ENCODE measurements at places on chromosomes 16 and 17.

GRCh38 chr16:86959091-86959651 lies 358.0 kb downstream of the C16orf95 start:
- DNase-seq, result no peak

- no peak for DNase-seq
These were observed 88.0 kb downstream of the USP22 start for GRCh38 chr17:20954794-20955193.

DNA sequence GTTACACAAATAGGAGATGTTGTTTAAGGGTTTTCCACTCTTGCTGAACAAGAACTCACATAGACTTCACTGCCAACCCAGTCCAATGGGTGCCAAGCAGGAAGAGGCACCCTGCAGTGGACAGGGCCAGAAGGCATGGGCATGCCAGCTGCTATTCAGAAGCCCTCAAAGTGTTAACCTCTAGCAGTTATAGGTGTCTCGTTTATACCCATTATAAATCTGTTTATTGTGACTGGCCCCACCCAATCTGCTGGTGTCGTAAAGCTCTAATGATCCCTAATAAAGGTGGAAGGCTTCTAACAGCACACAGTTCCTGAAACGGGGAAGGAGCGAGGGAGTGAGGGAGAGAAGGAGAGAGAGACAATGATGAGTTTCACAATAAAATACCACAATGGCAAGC lies 23.9 kb downstream of the HNF1B start:
- no peak for DNase-seq

DNA sequence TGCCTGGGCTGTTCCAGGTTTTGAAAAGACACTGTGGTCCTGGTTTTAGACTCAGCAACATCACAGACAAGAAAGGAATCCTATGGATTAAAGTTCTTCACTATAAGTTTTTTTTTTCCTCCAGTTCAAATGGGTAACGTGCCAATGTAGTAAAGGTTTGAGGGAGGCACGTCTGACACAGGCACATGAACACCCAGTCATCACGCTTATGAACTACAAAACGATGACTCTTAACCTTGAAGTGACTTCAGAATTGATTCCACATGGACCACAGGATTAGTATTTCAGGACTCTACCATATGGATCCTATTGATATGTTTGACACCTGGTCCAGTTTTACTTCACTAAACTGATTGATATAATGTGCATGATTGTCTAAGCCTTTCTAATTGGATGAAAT lies 2.3 kb downstream of the PRMT7 start:
- DNase-seq, result no peak

- DNase-seq, result no peak
These were observed 11.8 kb downstream of the RFFL start for GRCh38 chr17:35051579-35052240.

- DNase-seq, result no peak
These were observed 203.6 kb downstream of the HS3ST4 start for GRCh38 chr16:25895380-25895779.

DNA sequence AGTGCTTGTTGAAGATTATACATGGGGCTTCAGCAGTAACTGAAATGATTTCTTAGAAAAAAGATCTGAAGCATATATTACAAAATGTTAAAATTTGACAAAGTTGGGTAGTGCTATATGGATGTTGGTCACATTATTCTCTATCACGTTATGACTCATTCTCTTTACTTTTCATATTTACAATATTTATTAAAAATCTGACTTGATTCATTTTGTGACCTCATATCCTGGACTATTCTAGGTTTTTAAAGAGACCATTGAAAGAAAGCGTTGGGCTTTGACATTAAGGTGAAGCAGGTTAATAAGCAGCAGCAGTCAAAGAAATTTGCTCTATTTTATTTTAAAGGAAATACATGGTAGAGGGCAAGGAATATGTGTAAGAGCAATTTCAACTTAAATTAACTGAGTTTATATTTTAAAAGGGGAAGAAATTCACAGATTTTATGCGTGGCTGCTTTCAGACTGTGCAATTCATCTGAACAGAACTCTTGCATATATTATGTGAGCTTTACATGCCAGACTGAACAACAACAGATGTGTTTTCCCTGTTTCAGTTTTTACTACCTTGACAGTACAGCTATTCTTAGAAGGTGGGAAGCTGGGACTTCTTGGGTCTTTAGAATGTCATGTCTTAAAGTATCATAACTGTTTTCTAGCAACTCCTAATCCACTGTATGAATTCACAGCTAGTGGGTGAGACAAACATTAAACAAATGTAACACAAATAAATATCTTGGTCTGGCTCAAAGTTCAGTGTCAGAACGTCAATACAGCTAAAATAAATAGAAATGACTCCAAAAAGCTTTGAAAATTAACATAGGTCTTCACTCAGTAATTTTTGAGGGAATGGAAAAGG lies 10.4 kb upstream of the FAM20A start:
- no peak for DNase-seq

DNA sequence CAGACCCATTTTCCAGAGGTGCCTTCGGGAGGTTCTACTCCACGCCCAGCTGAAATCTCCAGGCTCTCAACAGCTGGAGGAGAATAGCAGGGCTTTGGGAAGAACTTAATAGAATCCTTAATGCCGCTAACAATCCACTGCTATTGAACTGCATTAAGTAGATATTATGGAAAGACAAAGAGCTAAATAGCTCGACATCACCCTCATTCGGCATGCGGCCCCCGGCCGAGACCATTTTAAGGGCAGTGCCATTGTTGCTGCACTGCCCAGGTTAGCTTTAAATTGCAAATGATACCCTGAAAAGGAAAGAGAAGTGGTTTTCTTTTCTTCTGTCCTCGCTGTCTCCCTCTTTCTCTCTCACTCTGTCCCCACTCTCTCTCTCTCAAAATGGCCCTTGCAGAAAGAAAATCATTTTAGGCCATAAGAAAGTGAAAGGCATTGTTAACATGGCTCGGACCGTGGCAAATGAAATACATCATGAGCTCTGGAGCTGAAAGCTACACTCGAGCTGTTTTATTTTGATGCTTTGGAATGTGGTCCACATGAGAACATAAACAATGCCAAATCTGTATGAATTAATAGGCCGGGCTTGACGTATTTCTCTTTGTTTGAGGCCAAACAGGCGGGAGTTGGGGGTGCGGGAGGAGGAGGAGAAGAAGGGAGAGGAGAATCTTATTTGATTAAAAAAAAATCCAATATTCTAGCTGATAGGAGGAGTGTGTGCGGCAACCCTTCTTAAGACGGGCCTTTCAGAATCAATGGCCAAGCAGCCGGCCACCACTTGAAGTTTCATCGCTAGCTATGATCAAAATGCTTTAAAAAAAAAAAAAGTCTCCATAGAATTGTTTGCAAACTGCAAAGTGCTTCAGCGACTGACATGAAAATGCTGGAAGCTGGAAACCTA lies 298.8 kb upstream of the IRX3 start:
- no peak for DNase-seq

DNA sequence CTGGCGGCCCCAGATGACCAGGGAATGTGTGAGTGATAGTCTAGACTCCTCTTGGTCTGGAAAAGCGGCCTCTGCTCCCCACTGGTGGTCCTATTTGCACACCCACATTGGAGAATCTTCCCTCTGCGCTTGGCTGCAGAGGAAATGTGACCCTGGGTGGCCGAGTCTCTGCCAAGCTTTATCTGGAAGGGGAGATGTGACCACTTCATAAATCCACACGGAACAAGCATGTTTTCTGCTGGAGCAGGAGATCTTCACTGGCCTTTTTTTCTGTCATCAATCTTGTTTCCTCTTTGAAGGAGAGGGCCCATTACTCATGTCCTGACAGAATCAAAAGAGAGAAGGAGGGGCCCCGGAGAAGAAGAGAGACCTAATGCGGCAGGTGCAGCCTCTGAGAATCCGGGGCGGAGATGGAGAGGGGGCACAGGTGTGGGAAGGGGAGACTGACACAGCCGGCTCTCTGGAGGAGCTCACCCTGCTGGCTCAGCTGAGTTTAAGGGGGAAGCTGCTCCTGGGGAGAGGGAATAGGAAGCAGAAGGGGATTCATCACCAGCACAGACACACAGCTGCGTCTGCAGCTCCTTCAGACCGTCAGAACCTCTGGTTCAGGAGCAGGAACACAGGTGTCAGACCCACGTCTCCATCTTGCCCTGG lies 116.3 kb downstream of the SOX9 start:
- DNase-seq, result no peak

GRCh38 chr16:22023505-22023904 lies 15.6 kb downstream of the MOSMO start:
- no peak for DNase-seq

- DNase-seq, result no peak
These were observed 12.6 kb downstream of the ZBTB4 start for GRCh38 chr17:7466639-7467341.

DNA sequence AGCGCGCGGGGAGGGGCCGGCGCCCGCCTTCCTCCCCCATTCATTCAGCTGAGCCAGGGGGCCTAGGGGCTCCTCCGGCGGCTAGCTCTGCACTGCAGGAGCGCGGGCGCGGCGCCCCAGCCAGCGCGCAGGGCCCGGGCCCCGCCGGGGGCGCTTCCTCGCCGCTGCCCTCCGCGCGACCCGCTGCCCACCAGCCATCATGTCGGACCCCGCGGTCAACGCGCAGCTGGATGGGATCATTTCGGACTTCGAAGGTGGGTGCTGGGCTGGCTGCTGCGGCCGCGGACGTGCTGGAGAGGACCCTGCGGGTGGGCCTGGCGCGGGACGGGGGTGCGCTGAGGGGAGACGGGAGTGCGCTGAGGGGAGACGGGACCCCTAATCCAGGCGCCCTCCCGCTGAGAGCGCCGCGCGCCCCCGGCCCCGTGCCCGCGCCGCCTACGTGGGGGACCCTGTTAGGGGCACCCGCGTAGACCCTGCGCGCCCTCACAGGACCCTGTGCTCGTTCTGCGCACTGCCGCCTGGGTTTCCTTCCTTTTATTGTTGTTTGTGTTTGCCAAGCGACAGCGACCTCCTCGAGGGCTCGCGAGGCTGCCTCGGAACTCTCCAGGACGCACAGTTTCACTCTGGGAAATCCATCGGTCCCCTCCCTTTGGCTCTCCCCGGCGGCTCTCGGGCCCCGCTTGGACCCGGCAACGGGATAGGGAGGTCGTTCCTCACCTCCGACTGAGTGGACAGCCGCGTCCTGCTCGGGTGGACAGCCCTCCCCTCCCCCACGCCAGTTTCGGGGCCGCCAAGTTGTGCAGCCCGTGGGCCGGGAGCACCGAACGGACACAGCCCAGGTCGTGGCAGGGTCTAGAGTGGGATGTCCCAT lies 232.8 kb downstream of the SEC14L1 start:
- DNase-seq, result no peak

DNA sequence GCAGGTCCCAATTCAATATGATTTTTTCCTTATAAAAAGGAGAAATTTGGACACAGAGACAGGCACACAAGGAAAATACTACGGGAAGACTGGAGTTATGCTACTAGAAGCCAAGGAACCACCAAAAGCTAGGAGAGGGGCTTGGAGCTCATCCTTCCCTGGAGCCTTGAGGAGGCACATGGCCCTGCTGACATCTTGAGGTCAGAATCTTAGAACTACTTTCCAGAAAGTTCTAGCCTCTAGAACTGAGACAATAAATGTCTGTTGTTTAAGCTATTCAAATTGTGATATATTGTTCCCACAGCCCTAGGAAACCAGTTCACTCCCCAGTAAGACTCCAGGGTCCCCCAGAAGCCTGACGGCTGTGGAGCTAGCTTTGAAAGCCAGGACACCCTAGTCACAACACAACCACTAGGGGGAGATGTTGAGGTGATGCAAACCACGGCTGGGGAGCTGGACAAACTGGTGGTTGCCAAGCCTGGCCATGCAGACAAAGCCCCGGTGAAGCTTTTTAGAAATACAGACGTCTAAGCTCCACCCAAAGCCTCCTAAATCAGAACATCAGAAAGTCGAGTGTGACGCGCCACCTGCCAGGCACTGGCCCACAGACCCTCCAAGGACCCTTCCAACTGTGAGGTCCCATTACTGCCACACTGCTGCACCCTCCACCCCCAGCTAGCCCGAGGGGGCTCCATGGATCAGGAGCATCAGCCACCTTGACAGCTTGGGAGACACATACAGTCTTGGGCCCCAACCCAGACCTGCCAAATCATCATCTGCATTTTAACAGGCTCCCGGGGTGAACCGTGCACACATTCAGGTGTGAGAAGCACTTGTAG lies 106.4 kb downstream of the SLC39A11 start:
- no peak for DNase-seq

GRCh38 chr16:57069053-57069452 lies 23.3 kb upstream of the CPNE2 start:
- no peak for DNase-seq

DNA sequence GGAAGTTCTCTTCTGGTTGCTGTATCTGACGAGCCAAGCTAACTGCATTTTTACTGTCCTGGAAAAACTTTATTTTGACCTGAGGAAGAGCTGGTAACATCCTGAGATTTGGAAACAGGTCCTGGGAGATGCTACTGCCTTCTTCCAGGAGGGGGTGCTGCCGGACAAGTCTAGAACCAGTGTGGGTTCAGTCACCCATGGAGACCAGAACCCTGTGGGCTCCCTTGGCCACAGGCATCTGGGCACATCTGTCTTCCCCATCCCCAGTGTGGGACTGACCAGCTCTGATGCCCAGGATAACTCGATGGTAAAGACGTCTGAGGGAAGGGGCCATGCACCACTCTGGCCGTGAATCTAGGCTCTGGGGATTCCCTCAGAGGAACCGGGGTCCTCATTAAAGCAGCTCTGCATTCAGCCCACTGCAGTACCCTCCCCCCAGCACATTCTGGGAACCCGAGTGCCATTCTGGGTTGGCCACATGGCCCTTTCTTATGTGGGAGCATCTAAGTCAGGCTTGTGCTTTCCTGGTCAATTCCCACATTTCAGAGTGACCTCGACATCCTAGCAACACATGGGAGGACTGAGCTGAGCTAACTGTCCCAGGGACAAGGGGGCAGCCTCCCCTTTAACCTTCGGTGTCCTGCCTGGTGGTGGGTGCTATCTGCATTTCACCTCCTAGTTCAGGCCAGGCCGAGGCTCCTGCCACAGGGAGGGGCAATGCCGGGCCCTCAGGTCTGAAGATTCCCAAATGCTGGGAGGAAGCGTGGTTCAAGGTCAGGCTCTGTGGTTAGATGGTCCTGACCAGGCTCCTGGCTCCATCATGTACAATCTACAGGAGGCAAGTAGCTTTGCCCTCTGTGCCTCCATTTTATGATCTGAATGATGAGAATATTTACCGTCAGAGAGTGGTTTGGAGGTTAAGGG lies 6.4 kb downstream of the C16orf86 start:
- DNase-seq, result peak; percentile 84
